ENCODE measurements at places on chromosomes 12 and 14.

DNA sequence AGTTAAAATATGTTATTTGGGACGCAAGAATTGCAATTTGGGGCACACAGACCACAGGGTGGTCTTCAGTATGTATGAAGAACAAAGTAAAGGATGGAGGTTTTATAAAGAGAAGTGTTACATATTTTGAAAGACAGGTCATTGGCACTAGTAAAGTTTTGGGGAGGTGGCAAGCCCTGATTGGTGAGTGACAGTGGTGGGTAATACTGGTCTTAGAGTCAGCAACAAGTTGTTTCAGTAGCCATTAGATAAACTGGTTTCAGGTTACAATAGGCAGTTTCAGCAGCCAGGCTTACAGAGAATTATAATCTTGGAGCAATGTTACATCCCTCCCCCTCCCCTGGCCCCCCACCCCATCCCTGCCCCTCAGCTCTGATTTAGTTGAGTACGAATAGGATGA lies 17.5 kb downstream of the MARK3 start:
- no peak for DNase-seq

GRCh38 chr14:101945171-101945570 lies 19.2 kb upstream of the DYNC1H1 start:
- no peak for DNase-seq

DNA sequence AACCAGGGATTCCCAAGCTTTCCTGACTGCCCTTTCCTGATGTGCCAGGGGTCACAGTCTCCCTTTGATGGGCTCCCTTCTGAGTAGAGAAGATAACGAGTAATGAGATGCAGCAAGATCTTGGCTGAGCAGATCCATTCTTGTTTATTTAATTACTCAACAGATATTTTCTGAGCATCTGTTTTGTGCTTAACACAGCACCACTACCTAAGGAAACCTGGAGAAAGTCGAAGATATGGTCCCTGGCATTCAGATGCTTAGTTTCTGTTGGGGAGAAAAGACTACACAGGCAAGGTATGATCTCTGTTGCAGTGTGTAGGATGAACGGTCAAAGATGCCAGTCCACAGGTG lies 3.9 kb downstream of the AJUBA start:
- DNase-seq = no peak

- DNase-seq = no peak
These were observed 104.0 kb downstream of the STAB2 start for GRCh38 chr12:103691063-103691462.

DNA sequence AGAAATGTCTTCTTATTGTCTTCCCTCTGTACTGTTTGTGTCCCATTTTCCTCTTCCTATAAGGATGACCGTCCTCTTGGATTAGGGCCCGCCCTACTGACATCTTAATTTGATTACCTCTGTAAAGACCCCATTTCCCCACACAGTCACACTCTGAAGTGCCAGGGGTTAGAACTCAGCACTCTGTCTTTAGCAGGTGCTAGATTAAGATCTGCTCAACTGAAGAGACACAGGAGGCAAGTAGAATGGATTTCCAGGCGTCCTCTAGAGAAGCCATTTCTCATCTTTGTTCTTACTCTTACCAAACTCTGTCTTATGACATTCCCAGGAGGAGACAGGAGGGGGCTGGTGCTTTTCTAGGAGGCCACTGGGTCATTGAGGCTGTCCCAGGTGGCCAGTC lies 50.8 kb downstream of the VCPKMT start:
- no peak for DNase-seq

DNA sequence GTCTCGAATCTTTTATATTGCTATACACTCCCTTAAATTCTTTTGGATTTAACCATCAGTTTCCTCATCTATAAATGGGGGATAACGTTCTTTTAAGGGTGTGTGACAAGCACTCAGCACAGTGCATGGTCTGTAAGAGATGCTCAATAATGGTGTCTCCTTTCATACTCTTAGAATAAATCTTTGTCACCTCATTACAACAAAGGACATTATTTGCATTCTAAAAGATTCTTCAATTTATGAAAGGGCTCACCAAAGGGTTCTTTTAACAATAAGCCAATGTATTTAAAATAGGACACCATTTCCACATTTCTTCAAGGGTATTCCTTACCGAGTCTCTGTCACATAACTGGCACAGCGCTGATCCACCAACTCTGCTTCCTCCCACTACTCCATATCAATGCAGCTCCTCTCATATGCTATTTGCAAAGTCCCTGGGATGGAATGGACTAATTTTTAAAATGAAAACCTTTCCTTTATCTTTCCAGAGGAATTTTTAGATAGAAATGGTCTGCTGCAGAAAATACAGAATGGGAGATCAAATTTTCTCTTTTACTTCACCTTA lies 29.2 kb upstream of the RIC8B start:
- DNase-seq = no peak

- no peak for DNase-seq
These were observed 18.9 kb downstream of the ITPK1 start for GRCh38 chr14:93096691-93097322.

DNA sequence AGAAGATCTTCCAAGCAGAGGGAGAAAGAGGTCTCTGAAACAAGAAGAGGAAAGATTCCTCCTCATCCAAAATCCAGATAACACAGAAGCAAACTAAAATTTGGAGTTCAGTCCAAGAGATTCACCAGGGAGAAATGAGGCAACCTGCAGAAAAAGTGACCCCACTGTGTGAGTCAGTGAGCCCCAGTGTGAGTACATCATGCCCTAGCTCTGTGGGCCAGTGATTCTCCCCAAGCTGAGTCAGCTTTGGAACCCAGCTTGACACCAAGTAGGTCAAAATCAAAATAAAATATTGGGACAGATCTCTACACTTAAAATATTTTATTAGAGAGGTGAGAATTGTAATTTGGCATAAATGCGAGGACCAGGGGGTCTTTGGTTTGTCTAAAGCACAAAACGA lies 17.2 kb downstream of the CLEC2B start:
- DNase-seq = no peak

GRCh38 chr12:39145175-39145999 lies 240.0 kb upstream of the CPNE8 start:
- DNase-seq = no peak

Data from mesothelial cell of epicardium (in vitro differentiated cells).